ENCODE measurements at places on chromosomes 16 and 17.

DNA sequence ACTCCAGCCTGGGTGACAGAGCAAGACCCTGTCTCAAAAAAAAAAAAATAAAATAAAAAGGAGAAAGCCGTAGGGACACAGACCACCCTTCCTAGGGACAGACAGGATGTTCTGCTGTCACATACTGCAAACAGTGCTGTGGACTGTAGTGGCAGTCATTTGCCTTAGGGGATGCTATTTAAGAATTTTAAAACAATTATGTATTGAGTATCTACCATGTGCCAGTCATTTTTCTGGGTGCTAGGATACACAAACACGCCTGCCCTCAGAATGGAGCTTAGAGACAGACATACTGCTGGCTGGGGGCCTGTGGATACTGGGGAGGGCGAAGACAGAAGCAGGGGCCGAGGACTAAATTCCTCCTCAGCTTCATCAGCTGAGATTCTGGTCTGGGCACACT is 45.5 kb downstream of the MRC2 start:
- DNase-seq, result no peak

DNA sequence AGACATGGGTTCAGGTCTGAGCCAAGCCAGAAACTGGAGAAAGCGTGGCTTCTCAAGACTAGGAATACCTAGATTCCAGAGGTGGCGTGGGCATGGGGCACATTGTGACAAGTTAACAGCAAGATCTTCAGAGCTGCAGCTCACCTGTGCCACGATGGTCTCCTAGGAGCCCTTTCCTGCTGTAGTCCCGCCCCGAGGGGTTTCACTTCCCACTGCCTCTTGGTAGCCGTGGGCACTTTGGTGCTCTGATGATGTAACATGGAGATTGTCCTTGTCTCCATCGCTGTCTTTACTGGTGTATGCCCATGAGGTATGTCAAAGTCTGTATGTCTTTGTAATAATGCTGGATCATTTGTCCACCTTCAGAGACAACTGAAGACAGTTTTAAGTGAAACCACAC is 89.7 kb downstream of the WWOX start:
- DNase-seq, result no peak

- no peak for DNase-seq
Measured at GRCh38 chr17:35429702-35430101, 2.6 kb downstream of the SLFN12 start.

GRCh38 chr16:81904320-81904719 is 107.0 kb downstream of the SDR42E1 start:
- DNase-seq, result no peak

- DNase-seq, result no peak
Measured at GRCh38 chr17:40464392-40464855, 21.2 kb downstream of the IGFBP4 start.

- DNase-seq, result no peak
Measured at GRCh38 chr17:37820313-37820994, 75.6 kb upstream of the HNF1B start.

DNA sequence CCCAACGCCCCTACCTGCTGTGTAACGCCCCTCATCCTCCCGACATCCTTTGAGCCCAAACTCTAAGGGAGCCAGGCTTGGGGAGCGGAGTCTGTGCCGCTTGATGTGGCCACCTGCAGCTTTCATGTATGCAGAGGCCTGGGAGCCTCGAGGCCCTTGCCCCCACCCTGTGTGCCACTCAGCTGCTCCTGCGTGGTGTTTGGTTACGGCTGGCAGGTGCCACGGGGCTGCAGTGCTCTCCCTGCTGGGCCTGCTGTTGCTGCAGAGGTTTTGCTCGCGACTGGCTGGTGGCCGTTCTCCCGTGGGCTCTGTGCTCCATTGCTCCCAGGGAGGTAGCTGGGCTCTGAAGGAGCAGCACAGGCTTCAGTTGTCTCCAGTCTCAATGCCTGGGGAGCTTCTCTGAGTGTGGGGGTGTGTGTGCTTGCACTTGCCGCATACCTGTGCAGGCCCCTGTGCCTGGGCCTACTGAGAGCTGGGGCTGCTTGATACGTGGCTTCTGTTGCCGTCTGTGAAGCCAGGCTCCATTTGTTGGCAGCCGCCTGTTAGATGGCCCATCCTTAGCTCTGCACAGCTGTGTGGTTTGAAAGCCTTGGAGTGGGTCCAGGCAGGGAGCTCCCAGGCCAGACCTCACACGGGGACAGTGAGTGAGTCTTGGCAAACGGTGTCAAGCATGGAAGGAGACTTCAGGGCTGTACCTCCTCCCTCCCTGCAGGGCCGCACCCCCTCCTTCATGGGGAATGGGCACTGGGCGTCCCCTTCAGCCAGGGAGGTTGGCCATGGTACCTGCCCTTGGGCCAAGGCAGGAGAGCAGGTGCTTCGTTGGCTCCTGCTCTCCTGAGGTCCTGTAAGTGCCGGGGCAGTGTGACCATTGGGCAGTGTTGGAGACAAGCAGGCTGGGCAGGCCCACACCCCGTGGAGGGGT is 47.2 kb downstream of the PDPK1 start:
- no peak for DNase-seq

GRCh38 chr17:34841467-34841866 is 119.8 kb downstream of the CCT6B start:
- DNase-seq, result no peak

DNA sequence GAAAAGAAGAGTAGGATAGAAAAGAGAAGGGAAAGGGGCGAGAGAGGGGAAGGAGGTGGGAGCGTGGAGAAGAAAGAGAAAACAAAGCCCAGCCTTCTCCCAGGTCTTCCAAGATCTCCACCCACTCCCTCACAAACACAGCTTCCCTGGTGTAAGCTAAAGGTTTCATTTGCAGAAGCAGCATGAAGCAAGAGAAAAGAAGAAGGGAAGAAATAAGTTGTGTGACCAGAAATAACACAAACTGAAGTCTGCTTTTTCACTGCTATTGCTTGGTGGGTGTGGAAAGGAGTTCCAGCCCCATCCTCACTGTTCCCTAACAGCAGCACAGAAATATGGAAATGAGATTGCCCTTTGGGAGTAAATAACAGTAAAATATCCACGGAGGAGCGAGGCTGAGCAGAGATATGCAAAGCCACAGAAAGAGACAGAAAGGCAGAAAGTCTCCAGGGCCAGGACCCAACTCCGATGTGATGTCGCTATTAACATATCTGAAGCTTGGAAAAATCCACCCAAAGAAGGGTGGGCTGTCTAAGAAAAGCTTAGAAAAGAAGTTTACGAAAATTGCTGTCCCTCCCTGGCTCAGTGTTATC is 10.3 kb upstream of the GAS7 start:
- DNase-seq, result no peak

- DNase-seq, result no peak
Measured at GRCh38 chr17:46122486-46122871, 70.8 kb downstream of the KANSL1 start.

- no peak for DNase-seq
Measured at GRCh38 chr17:4483012-4483840, 15.5 kb upstream of the SPNS2 start.

DNA sequence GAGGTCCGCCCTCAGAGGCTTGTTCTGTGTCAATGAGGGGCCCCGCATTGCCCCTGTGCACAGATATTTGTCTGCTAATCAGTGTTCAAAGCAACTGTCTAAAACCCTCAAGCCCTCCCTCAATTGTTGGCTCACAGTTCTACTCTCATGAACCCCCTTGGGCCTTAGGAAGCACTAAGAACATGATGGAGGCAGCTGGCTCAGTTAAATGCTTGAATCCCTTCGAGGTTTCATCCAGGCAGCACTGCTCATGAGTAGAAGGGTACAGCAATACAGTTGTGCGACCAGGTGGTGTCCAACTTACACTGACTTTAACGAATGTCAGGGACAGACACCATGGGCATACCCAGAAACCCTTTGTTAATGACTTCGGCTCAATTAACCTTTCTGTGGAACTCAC is 89.2 kb upstream of the WSCD1 start:
- DNase-seq, result no peak

DNA sequence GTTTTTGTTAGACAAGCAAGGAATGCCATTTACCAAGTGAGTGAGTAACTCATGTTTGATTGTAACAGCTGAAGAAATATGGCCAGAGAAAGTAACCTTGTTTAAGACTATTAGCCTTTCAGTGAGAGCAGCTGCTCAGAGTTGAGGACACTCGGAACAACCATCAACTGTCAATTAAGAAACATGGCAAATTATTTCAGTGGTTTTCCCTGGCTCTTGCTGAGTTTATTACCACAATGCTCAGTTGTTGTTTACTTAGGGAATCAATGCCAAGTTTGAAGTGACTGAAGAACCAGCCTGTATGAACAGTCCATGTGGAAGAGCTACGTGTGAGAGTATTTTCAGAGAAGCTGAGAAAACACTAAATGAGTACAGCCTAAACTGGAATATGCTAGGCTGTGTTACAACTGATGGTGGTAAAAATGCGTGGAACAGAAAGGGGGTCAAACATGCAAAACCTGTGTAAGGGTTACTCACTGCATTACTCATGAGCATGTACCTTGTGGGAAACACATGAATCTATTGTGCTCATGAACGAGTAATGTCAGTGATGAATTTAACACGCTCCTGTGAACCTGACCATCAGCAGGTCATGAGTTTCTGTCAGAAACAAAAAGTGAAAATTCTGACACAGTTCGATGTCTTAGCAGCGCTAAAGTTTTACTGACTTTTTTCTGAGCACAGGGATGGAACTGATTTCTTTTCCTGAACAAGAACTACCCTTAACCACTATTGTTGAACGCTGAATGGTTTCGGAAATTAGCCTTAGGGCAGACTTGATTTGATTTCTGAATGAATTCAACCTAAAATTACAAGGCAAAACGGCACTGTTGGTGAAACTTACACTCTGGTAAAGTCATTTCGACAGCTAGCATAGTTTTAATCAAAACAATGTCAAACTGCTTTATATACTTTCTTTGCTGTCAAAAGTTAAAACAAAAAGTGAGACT is 33.5 kb downstream of the GNA13 start:
- DNase-seq, result peak; percentile 44

DNA sequence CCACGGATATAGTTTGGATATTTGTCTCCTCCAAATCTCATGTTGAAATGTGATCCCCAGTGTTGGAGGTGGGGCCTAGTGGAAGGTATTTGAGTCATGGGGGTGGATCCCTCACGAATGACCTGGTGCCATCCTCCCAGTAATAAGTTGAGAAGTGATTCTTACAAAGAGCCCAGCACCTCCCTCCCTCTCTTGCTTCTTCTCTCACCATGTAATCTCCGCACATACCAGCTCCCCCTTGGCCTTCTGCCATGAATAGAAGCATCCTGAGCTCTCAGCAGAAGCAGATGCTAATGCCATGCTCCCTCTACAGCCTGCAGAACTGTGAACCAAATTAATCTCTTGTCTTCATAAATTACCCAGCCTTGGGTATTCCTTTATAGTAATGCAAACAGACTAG is 41.9 kb upstream of the RBBP6 start:
- no peak for DNase-seq

- DNase-seq, result no peak
Measured at GRCh38 chr17:8700546-8700945, 44.1 kb downstream of the CCDC42 start.

- DNase-seq, result no peak
Measured at GRCh38 chr16:31480851-31481536, 1.9 kb upstream of the SLC5A2 start.

- peak; percentile 44 for DNase-seq
Measured at GRCh38 chr17:41103896-41104295, 1.3 kb upstream of the KRTAP4-9 start.

- no peak for DNase-seq
Measured at GRCh38 chr16:80751167-80751566, 53.2 kb downstream of the CDYL2 start.

GRCh38 chr17:31492880-31493655 is 101.6 kb downstream of the RAB11FIP4 start:
- no peak for DNase-seq

DNA sequence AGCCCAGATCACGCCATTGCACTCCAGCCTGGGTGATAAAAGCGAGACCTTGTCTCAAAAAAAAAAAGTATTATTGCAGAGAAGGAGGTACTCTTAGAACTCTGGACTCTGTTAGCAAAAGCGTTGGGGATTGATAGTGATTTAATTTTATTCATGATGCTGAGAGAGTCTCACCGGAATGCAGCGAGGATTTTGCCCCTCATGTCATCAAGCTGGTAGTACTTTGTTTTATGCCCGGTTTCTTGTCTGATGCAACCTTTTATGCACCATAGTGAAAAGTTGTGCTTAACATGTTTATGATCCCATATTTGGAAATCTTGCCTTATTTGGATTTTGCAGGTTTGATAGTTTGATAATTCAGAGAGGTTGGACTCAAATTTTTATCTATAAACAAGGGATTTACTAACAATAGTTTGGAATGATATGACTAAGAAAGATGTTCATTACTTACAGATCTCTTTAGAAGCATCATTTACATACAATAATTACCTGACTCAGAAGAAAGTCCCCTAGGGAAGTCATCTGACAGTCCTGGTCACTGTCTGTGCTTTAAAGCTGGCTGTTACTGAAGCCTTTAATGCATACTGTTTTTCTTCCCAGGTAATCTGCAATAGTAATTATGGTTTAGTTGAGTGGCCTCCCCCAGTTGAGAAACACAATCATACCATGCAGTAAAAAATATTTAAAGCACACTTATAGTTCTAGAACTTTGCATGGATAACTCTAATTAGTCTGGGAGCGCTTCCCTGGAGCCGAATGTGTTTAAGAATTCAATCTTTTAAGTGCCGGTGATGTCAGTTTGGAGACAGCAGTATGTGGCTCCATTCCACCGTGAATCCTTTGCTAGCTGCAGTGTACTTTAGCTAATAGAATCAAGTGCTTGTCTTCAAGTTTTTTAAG is 120.9 kb downstream of the PRKCA start:
- peak; percentile 47 for DNase-seq

DNA sequence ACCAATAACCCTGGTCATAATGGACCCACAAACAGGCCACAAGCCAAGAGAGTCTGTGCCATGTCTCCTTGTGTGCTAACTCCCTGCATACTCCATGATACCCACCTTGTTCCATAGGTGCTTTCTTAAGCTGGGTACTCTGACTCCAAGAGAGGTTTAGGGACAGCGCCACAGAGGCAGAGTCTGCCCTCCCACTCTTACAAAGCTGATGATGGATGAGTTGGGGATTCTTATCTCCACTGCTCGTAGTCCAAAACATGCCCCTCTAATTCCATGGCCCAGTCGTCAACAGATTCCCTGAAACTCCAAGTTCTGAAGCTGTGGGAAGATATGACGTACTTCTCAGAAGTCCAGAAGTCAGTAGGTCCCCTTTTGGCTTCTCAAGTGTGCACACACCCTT is 184.4 kb upstream of the CCL2 start:
- no peak for DNase-seq

GRCh38 chr16:86368261-86368660 is 142.1 kb upstream of the FOXF1 start:
- DNase-seq, result no peak

- peak; percentile 60 for DNase-seq
Measured at GRCh38 chr17:8223356-8224126, 13.2 kb upstream of the AURKB start.

Measured in HCEC 1CT (cell line).